Right cardiac atrium (tissue), 5 donors: ENCODE measurements at places on chromosomes 5 and 9.

GRCh38 chr9:19085295-19085694, 17.4 kb downstream of the HAUS6 start:
- no peak for DNase-seq

GRCh38 chr9:3750321-3750720, 224.5 kb upstream of the RFX3 start:
- no peak for DNase-seq

GRCh38 chr5:154962494-154962893, 21.6 kb downstream of the MRPL22 start:
- DNase-seq, result no peak

- DNase-seq, result no peak
Measured at GRCh38 chr9:99222416-99223270, 561 bp downstream of the SEC61B start.

DNA sequence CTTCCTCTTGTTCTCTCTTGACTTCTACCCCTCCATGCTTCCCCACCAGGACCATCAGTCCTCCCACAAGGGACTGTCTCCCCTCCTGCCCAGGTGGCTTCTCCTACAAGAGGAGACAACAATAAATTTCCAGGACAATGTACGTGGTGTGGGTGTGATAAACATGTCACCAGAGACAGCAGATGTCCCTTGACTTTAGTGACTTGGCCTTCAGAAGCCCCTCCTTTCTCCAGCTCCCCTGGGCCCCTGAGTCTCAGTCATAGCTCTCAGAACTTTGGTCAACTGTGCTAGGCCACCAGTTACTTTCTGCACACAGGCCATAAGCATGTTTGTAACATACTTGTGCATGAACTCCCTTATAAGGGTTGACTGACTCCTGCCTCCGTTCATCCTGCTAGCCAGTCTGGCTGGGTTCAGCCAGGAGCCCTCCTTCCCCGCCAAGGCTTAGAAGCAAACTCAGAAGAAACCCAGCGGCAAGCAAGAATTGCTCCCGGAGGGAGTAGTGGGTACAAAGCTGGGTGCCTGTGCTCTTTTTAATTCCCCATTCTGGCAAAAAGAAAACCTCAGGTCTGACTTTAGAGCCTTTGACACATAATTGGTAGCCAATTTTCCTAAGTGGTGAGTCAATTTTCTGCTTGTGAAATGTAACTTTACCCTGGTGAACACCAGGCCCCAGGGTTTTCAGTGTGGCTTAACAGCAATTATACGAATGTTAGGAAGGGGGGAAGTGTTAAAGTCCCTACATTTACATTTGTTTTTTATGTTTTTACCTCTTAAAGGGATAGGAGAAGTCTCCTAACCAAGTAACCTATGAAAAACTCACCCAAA, 49.2 kb downstream of the EBF1 start:
- DNase-seq, result peak; percentile 35

GRCh38 chr9:35687972-35688557, 1.7 kb downstream of the TPM2 start:
- DNase-seq, result peak; percentile 58

- peak; percentile 74 for DNase-seq
Measured at GRCh38 chr5:141814064-141814964, 63.9 kb downstream of the PCDH1 start.

DNA sequence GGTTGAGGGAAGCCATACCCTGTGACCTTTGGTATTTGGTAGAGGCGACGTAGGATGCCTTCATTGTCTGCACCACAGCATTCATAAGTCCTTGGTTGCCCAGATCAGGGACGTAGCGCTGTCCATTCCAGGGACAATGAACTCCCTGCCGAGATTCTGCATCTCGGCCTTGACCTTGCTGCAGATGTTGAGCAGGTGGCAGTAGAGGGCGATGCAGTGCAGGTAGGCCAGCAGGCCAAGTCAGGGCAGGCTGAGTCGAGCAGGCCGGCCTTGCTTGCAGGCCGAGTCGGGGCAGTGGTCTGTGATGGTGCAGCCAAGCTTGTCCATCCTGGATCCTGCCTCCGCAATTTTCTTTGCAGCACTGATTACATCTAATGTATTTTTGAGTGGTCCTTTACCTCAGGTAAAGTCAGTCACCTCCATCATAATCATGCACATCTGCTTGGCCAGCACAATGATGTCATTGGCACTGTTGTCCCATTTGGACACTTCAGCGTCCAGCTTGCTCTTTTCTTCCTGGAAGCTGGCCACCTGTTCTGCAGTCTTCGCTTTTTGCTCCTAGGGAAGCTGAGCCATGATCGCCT, 93.4 kb upstream of the CCDC112 start:
- peak; percentile 48 for DNase-seq

- DNase-seq, result no peak
Measured at GRCh38 chr9:20402273-20402875, 219.9 kb downstream of the MLLT3 start.
